ENCODE measurements at places on chromosomes 13 and 19.

DNA sequence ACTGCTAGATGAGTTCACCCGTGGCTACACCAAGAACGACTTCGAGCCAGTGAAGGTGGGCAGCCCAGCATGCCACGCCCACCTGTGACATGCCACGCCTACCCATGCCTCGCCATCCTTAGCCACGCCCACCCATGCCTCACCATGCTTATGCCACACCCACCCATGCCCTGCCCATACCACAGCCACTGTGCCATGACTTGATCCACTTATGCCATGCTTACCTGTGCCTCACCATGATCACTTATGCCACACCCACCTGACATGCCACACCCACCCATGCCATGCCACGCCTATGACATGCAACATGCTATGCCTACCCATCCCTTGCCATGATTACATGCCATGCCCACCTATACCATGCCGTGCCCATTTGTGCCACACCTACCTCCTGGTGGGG, 12.9 kb upstream of the USE1 start:
- no peak for DNase-seq

GRCh38 chr13:59533561-59534555, 629.9 kb downstream of the DIAPH3 start:
- no peak for DNase-seq

GRCh38 chr19:17135001-17135853, 59.6 kb downstream of the MYO9B start:
- DNase-seq: no peak

GRCh38 chr13:102654756-102655155, 40.1 kb downstream of the METTL21C start:
- no peak for DNase-seq

- no peak for DNase-seq
Observed at GRCh38 chr13:100131863-100132574, 43.1 kb downstream of the PCCA start.

DNA sequence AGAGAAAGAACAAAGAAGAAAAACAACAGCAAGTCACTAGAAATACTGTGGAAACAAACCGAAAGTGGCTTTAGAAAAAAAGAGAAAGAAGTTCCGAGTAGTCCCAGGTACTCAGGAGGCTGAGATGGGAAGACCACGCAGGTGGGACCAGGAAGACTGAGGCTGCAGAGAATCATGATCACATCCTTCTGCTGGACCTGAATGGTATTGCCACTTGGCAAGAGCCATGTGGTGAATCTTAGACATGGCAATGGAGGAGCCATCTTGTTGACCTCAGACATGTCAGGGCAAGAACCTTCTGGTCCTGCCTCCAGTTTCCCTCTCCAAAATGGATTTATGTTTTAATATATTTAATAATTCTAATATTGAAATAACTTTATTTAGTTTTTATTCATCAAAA, 37.4 kb upstream of the ZNF724 start:
- no peak for DNase-seq
